ENCODE measurements at places on chromosomes 6 and 20.

GRCh38 chr20:46349035-46349741, 40.9 kb upstream of the CDH22 start:
- peak; percentile 61 for DNase-seq

DNA sequence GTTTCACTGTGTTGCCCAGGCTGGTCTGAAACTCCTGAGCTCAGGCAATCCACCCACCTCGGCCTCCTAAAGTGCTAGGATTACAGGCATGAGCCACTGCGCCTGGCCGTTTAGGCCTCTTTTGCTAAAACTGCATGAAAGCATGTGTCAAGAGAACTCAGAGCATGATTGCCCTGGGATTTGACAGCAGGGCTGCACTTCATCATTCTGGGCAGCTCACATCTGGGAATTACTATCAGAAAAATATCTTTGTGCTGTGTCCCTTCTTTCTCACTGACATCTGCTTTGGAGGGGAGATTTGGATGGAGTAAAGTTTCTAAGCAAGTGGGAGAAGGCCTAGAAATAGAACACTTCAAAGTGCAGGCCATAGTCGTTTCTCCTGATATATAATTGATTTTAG, 59.6 kb upstream of the EIF2S2 start:
- no peak for DNase-seq

DNA sequence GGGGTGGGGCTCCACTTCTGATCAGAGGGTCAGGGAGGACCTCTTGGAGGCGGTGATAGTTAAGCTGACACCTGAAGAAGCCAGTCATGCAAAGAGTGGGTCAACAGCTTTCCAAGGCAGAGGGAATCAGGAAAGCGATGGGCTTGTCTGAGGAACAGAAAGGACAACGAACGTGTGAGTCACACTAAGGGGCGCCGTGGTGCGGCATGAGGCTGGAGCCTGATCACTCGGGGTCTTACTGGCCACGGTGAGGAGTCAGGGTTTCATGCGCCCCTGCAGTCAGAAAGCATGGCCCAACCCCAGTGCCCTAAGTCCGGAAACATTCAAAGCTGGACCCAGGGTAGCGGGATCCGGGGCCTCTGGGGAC, 50.6 kb upstream of the SLC32A1 start:
- DNase-seq: no peak

GRCh38 chr6:149225946-149226345, 91.6 kb upstream of the TAB2 start:
- DNase-seq: no peak

- no peak for DNase-seq
Measured at GRCh38 chr20:24406750-24407149, 62.7 kb upstream of the SYNDIG1 start.

GRCh38 chr20:12217382-12217781, 299.7 kb downstream of the BTBD3 start:
- no peak for DNase-seq

DNA sequence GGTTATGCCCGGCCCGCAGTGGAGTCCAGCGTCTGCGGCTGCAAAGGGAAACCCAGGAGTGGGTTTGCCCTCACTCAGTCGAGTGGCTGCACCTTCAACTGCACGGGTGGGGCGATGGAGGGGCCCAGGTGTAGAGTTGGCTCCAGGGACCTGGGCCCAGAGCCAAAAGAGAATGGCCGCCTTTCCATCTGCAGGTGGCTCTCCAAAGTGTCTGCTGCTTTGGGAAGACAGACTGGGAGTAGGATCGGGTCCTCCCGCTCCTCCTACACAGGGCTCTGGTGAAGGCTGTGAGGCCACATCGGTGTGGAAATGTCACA, 80.1 kb downstream of the PTPN1 start:
- DNase-seq: no peak

- DNase-seq: no peak
Measured at GRCh38 chr20:24469116-24469893, at the start of gene SYNDIG1. Gene SYNDIG1, plus strand, starts transcription at chr20:24469629. Its CDS starts 73,469 bp downstream, at chr20:24543098.

DNA sequence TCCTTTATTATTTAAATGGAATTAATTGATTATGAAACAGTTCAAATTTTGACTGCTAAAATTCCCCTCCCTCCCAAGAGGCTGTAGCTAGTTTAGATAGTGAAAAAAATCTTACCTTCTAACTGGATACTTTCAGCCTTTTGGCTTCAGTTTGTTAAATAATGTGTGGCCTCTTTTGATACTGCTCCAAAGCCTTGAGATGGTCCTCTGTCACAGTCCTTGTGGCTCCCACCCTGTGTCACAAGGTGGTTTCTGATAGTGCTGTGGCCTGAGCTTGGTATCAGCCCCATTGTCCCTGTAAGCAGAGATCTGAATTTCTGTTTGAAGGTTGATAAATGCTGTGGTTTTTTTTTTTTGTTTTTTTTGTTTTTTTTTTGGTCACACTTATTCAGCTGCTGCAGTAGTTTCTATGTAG, 20.8 kb downstream of the PANK2 start:
- no peak for DNase-seq

- peak; percentile 71 for DNase-seq
Measured at GRCh38 chr20:5173751-5174150, 46.9 kb downstream of the CDS2 start.

DNA sequence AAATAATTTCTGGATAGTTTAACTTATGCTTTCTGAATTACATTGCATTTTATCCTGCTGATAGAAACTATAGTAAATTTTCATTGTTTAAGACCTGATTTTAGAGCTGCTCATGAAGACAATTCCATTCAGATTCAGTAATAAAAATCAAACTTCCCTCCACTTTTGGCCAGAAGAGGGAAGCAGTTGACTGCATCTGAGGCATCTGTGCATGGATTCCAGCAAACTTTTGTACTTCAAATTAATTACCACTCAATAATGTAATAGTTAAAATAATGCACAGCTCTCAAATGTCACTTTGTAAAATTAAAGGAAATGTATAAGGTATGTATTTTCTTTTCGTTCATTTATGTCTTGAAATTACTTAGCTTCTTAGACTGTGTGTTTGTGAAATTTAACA, 64.2 kb upstream of the SLC35B3 start:
- no peak for DNase-seq

- no peak for DNase-seq
Measured at GRCh38 chr6:11164717-11165646, 53.5 kb upstream of the ERVFRD-1 start.

GRCh38 chr6:32075781-32076180, 33.4 kb downstream of the TNXB start:
- DNase-seq: no peak

GRCh38 chr6:109359248-109359647, 23.0 kb downstream of the CD164 start:
- no peak for DNase-seq

DNA sequence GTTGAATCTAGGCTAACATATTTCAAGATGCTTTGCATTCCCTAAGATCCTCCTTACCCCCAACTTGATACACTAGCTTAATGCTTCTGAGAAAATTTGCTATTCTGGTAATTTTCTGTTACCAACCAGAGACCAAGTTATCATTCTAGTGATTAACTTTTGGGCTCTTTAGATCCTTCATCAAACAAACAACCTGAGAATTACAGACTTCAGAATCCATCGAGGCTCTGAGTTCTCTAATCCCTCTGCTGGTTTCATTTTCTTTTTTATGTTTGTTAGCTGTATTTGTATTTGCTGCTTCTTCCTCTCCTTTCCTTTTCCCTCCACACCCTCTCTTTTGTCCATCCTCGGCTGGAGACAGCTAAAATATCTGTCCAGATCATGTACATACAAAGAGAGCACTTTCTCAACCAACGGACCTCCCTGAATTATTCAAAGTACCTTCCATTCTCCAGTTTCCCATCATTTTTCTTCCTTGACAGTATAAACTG, 98.7 kb upstream of the RIPOR2 start:
- DNase-seq: no peak

DNA sequence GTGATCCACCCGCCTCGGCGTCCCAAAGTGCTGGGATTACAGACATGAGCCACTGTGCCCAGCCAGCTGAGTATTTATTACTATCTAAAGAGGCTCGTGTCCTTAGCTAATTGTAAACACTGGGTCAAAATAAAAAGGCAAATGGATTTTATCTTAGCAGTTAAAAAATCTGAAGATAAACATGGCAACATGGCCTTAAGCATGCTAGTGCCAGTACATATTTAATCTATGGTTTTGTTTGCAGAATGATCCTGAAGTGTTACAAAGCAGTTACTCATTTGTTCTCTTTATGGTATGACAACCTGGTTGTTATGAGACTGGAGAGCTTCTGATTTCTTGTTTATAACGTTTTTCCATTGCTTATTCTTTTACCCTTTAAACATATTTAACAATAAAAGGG, 3.9 kb upstream of the KIAA0408 start:
- DNase-seq: no peak

DNA sequence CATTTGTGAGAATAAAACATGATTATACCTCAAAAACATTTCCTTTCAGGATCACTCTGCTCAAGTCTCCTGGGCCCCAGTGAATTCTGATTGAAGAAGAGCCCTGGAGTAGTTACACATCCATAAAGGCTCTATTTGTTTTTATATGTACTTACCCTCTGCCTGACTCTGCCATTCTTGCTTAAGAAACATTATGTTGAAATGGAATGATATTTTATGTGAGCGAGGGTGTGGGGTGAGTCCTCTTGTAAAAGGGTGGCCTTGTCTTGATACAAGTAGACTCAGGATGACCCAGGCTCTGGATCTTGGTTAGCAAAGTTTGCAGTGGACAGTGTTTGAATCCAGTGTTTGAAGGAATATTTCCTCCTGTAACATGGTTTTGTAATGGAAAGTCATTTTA, 215.4 kb upstream of the PREP start:
- no peak for DNase-seq

DNA sequence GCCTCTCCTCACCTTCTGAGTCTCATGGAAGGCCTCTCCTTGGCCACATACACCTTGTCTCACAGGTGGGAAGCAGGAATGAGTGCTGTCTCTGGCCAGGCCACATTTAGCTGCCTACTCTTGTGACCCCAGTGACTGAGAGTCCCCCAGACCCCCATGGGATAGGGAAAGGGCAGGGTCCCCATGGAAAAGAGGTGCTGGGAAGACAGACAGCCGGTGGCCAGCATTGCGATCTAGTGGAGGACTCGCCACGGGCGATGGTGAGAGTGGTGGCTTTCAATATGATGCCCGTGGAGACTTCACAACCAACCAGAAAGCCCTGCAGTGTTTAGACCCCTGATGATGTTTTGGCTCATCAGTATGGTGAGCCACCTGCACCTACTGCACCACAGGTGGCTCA, 19.8 kb downstream of the MANBAL start:
- no peak for DNase-seq

DNA sequence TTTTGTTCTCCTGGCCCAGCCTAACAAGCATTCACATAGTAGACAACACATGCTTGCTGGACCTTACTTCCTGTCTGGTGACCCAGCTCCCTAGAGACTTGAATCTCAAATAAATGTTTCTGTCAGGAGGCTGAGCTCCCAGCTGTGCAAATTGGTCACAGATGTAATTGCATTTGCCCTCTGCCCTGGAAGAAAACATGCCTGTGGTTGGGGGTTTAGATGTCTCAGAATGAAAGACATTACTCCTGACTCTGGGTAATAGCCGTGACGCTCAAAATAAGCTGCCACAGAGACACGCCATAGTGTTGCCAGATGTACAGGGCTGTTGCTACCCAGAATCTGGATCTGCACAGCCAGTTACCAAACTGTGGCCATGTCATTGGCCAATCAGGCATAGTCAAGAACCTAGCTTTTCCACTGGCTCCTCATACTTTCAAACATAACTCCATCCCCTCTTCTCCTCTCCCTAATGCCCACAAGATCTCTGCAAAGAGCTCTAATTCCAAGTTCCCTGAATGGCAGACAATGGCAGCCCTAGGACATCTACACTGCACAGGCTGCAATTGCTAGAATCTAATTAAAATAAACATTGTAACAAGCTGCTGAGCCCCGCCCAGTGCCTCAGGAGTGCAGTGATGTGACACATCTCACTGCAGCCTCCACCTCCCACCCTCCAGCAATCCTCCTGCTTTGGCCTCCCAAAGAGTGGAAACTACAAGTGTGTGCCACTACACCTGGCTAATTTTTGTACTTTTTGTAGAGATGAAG, 32.8 kb upstream of the GMPR start:
- DNase-seq: no peak

- no peak for DNase-seq
Measured at GRCh38 chr6:89385846-89386245, 26.2 kb downstream of the RRAGD start.

DNA sequence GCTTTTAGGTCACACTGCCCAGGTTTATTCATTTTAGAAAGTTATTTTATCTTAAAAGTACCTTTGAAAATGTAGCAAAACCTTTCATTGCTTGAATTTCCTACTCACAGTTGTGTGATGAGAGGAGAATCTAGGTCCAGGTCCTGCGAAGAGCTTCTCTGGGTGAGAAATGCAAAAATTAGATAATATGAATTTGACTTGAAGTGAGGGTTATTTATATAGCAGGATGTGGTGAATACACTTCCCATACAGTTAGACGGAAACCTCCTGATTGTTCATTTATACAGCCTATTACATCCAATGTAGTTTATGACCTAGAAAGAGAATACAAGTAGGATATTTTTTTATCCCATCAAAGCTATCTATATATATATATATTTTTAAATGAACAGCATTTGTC, 30.5 kb downstream of the CDKAL1 start:
- no peak for DNase-seq

- DNase-seq: no peak
Measured at GRCh38 chr20:13041574-13042457, 33.0 kb downstream of the SPTLC3 start.

- DNase-seq: no peak
Measured at GRCh38 chr6:111995404-111995803, 58.5 kb upstream of the CCN6 start.

DNA sequence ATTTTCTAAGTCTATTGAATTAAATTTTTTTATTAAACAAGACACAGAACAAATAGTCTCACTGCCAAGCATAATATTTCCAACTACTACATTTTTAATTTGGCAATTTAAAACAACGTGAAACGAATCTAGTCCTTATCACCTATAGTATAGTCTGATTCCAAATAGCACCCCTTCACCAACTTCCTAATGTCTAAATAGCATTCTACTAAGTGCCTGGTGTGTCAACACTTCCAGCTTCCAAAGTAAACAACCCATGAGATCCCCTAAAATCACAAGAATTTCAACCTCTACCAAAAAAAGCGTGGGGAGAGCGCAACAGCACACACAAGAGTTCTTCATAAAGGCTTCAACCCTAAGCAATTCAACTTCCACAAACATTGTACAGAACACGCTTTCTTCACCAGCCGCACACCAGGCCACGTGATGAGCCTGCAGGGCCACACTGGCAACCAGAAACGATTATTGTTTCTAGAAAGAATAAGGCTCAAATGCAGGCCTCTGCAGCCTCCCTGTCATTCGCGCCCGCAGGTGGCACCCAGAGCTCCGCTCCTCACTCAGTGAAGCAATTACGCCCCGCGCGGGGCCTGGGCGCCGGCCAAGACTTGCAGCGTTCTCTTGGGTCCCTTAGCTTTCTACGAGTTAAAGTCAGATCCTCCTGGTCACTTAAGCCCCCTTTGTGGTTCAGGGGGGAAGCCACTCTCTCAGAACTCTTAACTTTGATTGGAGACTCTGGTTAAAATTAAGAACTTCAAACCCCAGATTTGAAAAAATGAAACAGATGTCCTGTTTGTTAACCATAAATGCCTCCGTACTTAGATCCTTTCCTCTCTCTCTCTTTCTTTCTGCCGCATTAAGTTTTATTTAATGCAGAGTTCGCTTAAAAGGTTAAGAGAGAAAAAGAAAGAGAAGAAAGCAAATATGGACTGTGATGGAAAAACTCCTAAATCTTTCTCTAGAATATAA, 18.3 kb downstream of the SIM1 start:
- no peak for DNase-seq
